ENCODE measurements at places on chromosomes 11 and 22. TPM values are rescaled to one million over a fixed set of nuclear protein-coding genes. Genes with fewer than 3 reads are reported as not detected.
A peak's percentile ranks its signal among the peaks of the same experiment; 100 is the strongest.

- peak overlapping the region; percentile 95 for H3K27ac ChIP-seq
- H3K4me3 ChIP-seq, result peak overlapping the region; percentile 100
- H3K27me3 ChIP-seq, result no peaks in the 10 kb centered on the region
- peak; percentile 74 for DNase-seq
- H3K36me3 ChIP-seq, result peaks cover 31% of the 10 kb centered on the region
- peaks cover 35% of the 10 kb centered on the region for H3K4me1 ChIP-seq
Observed at GRCh38 chr11:93741882-93742226, 382 bp downstream of the C11orf54 start.

- DNase-seq, result no peak
- no peaks in the 10 kb centered on the region for H3K27me3 ChIP-seq
- no peak overlapping the region for H3K27ac ChIP-seq
- H3K36me3 ChIP-seq, result no peaks in the 10 kb centered on the region
- peaks cover 39% of the 10 kb centered on the region for H3K4me1 ChIP-seq
Observed at GRCh38 chr11:123233975-123234334, 38.9 kb upstream of the CLMP start.

DNA sequence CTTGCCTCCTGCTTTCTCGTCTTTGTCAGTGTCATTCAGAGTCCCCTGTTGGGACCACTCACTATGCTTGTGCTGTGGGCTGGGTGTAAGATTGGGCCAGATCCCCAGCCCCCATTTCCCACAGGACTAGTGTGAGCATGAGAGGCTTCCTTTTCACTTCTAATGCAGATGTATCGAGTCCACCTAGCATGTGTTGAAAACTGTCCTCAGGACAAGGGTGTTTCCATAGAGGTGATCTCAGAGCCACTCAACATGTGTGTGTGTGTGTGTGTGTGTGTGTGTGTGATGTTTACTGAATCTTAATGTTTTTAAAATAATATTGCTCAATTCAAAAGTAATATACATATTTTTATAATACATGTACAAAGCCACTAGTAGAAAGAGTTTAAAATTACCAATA, 11.4 kb upstream of the CD44 start:
- H3K4me1 ChIP-seq, result no peaks in the 10 kb centered on the region
- no peak for DNase-seq
- no peak overlapping the region for H3K27ac ChIP-seq
- H3K27me3 ChIP-seq, result no peaks in the 10 kb centered on the region
- no peak overlapping the region for H3K4me3 ChIP-seq

DNA sequence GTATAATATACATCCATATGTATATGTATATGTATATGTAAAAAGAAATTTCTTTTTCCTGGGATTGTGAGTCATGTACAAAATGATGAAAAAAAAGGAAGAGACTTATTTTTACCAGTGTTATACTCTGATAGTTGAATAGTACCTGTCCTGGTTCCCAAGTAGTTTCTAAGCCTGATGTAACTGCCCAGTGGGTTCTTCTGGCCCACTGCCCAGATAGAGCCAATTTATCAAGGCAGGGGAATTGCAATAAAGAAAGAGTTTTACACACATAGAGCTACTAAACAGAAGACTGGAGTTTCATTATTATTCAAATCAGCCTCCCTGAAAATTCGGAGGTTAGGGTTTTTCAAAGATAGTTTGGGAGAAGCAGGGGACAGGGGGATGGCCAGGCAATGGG, 29.1 kb upstream of the NARS2 start:
- no peak for DNase-seq
- H3K27me3 ChIP-seq, result peaks cover 9% of the 10 kb centered on the region

DNA sequence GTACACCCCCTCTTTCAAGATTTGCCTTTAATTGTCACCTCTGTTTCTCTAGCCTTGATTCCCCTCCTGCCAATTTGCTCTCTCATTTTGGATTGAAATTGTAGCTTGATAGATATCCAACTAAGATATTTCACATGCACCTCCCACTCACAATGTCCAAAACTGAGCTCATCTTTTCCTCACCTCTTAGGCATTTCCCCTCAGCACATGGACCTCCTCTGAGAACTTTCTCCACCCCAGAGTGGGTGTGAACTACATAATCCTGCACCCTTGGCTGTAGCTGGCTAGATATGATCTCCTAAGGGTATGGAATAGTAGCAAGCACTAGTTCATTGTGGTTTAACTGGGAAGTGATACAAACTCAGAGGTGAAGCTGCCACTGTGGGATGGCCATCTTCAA, 91.5 kb upstream of the SESN3 start:
- DNase-seq, result peak; percentile 94
- H3K4me1 ChIP-seq, result peaks cover 14% of the 10 kb centered on the region
- no peaks in the 10 kb centered on the region for H3K36me3 ChIP-seq
- H3K27me3 ChIP-seq, result no peaks in the 10 kb centered on the region
- H3K27ac ChIP-seq, result peak overlapping the region; percentile 36

DNA sequence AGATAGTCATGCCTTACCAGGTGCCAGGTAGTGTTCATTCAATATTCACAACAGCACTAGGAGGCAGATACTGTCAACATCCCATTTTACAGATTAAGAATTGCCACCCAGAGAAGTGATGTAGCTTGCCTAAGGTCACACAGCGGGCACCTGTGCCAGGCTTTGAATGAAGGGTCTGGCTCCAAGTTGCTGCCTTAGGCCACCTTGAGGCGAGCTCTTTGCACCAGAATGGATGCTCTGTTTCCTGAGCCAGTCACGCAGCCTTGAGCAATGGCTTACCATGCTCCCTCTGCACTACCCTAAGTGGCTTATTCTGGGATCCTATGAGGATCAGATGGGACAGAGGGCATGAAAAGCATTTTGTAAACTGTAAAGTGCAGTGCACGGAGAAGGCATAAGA, 25.1 kb upstream of the TIMP3 start:
- no peak for DNase-seq
- no peak overlapping the region for H3K4me3 ChIP-seq
- no peaks in the 10 kb centered on the region for H3K36me3 ChIP-seq

The PLAAT3 gene
- 1.8 TPM for total RNA-seq

DNA sequence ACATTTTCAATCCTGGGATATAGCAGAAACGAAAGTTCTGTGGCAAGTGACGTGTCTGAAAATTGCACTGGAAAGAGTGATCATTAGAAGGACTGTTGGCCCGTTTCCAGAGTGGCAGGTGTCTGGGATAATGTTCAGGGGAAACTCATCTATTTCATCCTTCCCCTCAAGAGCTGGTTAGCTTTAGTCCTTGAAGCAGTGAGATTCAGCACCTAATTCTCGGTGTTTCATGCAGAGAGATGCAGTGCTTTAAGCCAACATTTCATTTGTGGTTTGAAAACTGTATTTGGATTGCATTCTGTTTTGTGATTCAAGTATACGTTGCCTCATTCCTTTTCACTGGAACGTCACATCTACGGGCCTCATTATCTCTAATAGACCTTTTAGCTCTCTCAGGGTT, 205.0 kb upstream of the RAG2 start:
- no peak overlapping the region for H3K27ac ChIP-seq
- DNase-seq, result no peak
- H3K4me3 ChIP-seq, result no peak overlapping the region
- H3K27me3 ChIP-seq, result no peaks in the 10 kb centered on the region

The TECTA gene
- total RNA-seq, result 1.4 TPM

The OSBP gene
- 26.4 TPM for total RNA-seq

- H3K36me3 ChIP-seq, result no peaks in the 10 kb centered on the region
- H3K4me1 ChIP-seq, result peaks cover 12% of the 10 kb centered on the region
- H3K27me3 ChIP-seq, result no peaks in the 10 kb centered on the region
- no peak overlapping the region for H3K27ac ChIP-seq
Observed at GRCh38 chr22:25485626-25486545, 78.6 kb upstream of the GRK3 start.

The NFRKB gene
- 17.6 TPM for total RNA-seq

GRCh38 chr11:108218912-108219783, 3.3 kb downstream of the NPAT start:
- no peak overlapping the region for H3K27ac ChIP-seq
- no peak overlapping the region for H3K4me3 ChIP-seq
- H3K36me3 ChIP-seq, result no peaks in the 10 kb centered on the region
- H3K4me1 ChIP-seq, result peaks cover 20% of the 10 kb centered on the region
- H3K27me3 ChIP-seq, result no peaks in the 10 kb centered on the region

DNA sequence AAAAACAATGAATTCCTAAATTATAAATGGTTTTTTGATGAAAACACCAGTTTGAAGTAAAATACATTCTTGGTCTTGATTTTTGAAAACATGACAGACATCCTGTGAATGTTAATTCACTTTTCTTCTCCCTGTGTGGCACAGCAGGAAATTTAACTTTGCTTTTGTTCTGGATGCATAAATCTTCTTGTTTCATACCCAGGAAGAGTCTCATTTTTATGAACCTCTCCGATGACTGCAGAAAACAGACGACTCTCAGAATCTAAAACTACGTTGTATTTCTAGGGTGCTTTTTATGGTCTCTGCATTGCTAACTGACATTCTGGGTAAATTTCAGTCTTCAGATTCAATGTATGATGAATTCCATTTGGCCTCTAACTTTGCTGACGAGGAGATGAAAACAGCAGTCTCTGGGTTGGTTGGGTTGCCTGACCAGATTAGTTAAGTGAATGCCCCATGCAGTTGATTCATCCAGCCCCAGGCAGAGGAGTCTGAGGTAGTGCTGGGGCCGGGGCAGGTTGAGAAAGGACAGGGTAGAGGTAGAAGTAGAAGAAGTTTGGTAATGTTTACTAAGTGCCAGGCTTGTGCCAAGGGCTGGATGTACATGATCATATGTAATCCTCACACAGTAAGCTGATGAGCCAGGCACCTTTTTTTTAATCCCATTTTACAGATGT, 20.1 kb downstream of the TCP11L1 start:
- DNase-seq, result no peak
- H3K36me3 ChIP-seq, result peaks cover 25% of the 10 kb centered on the region
- H3K4me3 ChIP-seq, result no peak overlapping the region
- H3K27me3 ChIP-seq, result no peaks in the 10 kb centered on the region
- H3K4me1 ChIP-seq, result peaks cover 39% of the 10 kb centered on the region
- no peak overlapping the region for H3K27ac ChIP-seq

GRCh38 chr11:2355000-2355644, 22.0 kb upstream of the CD81 start:
- peak; percentile 58 for DNase-seq
- no peak overlapping the region for H3K4me3 ChIP-seq
- peak overlapping the region; percentile 24 for H3K27ac ChIP-seq
- H3K36me3 ChIP-seq, result no peaks in the 10 kb centered on the region

DNA sequence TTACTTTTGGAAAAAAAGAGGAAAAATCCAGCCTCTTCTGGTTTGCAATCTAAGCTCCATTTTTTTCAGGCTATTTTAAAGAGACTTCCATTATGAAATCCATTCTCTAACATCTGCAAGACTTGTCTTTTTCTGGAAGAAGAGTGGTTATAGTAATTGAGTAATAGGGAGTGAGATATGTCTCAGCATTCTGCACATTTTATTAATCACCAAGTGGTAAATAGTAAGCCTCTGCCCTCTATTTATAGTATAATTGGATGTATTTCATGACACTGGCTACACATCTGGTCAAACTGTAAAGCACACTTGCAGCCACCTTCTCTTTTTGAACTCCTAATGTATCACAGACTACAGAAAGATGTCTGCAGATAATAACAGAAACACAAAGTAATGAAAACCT, 391.1 kb downstream of the ETS1 start:
- H3K4me3 ChIP-seq, result no peak overlapping the region
- DNase-seq, result peak; percentile 63
- H3K36me3 ChIP-seq, result no peaks in the 10 kb centered on the region
- H3K27me3 ChIP-seq, result no peaks in the 10 kb centered on the region
- H3K27ac ChIP-seq, result peak overlapping the region; percentile 42

The MPST gene
- 72.0 TPM for total RNA-seq

- H3K27ac ChIP-seq, result no peak overlapping the region
- DNase-seq, result no peak
- H3K27me3 ChIP-seq, result no peaks in the 10 kb centered on the region
Observed at GRCh38 chr11:9041747-9042146, 37.9 kb upstream of the NRIP3 start.

The SERPING1 gene
- 147 TPM for total RNA-seq

The CRYBA4 gene
- not detected for total RNA-seq

The RAB36 gene
- total RNA-seq, result 3.5 TPM

DNA sequence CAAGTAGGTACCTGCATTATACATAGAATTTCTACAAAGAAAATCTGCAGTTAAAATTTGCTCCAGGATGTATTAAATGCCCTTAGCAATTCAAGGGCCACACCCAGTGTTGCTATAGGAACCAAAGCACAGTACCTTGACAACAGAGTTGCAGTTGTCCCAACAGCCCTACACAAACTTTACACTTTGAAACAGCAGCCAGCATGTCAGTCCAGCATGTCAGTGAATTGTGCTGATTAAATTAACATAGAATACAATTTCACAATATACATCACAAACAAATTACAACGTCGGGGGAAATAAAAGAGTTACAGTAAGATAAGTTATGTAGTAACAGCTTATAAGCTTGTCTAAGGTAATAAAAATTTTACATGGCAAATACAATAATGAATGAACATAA, 389.2 kb downstream of the SOX6 start:
- H3K27me3 ChIP-seq, result no peaks in the 10 kb centered on the region
- H3K27ac ChIP-seq, result no peak overlapping the region
- H3K36me3 ChIP-seq, result no peaks in the 10 kb centered on the region
- no peak overlapping the region for H3K4me3 ChIP-seq

DNA sequence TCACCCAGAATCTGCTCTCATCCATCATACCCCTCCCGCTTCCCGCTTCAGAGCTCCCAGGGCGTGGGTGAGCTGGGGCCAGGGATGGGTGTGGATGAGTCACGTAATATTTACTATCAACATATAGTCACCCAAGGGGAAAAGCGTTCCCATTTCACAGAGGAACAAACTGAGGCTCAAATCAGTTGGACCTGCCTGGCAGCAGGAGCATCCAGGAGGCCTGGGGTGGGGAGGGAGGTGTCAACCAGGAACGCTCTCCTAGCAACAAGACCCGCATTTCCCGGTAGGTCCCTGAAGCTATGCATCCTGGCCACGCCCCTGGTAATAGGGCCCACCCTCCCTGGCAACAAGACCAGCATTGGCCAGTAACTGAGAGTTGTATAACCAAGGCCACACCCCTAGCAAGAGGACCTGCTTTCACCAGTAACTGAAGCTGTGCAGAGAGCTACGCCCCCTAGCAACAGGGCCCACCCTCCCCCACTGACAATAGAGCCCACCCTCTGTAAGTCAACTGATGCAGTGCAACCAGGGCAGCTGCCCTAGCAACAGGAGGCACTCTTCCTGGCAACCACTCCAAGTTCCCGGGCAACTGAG, 32.7 kb upstream of the TXNRD2 start:
- H3K27ac ChIP-seq, result no peak overlapping the region
- H3K4me1 ChIP-seq, result no peaks in the 10 kb centered on the region
- no peak overlapping the region for H3K4me3 ChIP-seq
- peak; percentile 63 for DNase-seq

Measured in GM23248 (cell line).